ENCODE measurements at places on chromosomes 12 and 14.

DNA sequence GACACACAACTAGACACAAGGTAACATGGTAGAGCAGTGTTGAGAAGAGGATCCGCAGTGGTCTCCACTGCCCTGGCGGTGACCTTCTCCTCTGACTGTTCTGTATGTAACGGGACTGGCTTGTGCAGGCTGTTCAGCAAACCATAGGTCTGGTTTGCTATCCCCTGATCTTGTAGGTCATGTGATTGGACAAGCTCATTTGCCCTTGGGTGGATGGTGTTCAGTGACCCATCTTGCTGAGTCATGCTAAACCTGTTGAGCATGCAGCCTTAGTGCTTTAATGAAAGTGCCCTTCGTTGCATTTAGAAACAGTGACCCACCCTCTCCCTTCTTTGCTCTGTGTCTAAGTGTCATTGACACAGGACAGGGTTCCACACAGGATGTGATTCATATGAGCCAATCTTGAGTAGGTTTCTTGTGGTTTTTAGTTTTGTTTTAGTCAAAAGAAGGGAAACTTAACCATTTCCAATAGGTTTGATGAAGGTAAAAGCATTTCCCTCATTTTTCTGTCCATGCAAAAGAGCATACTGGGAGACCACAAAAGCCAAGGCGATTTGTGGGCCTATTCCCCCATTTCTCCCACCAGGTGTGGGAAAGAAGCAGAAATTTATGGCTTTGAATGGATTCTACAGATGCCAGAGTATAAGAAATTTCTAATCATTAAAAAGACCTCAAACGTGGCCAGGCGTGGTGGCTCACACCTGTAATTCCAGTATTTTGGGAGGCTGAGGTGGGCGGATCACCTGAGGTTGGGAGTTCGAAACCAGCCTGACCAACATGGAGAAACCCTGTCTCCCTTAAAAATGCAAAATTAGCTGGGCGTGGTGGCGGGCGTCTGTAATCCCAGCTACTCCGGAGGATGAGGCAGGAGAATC, 32.6 kb upstream of the HIF1A start:
- DNase-seq = peak; percentile 52

DNA sequence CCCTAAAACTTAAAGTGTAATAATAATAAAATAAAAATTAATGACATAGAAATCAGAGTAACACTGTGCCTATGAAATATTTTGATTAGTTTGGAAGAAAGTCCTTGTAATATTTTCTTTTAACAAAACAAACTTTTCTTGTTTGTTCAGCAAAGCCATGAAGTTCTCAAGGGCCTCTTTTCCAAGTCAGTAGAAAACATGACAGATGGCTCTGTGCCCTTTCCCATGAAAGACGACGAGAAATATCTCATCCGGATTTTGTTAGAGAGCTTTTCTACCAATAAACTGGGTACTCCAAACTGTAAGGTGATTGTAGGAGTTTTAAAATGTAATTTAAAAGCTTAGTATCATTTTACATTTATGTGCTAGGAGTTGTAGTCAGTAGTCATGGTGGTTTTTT, 54.5 kb upstream of the ASPG start:
- DNase-seq = no peak

DNA sequence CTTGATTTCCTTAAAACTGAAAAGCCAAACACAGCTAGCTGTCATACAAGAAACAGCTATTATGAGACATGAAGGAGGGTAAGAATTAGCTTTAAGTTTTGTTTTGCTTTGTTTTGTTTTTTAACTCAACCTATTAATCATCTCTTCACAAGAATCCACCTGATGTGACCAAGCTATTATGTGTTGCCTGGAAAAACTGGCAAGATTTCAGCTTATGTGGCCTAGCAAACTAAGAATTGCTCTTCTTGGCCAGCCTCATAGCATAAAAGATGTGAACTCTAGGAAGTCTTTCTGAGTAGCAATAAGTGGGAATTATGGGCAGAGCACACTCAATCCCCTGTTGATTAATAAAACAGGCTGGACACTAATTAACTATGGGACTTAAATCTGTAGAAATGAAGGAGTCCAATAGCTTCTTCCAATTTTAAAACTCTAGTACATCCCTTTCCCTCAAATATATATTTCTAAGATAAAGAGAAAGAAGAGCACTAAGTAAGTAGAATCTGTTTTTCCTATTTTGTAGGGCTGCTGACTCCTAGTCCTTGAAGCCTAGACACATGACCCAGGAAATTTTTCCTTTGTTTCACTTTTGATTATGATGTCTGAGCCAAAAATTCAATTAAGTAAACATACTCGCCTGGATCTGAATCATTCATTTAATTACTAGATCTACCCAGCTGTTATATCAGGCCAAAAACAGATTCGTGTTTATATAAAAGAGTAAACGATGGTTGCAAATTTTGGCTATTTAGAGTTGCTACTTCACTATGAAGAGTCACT, 75.7 kb downstream of the GTF2A1 start:
- DNase-seq = no peak

- no peak for DNase-seq
These were observed 16.6 kb downstream of the MAP3K12 start for GRCh38 chr12:53482626-53483168.

DNA sequence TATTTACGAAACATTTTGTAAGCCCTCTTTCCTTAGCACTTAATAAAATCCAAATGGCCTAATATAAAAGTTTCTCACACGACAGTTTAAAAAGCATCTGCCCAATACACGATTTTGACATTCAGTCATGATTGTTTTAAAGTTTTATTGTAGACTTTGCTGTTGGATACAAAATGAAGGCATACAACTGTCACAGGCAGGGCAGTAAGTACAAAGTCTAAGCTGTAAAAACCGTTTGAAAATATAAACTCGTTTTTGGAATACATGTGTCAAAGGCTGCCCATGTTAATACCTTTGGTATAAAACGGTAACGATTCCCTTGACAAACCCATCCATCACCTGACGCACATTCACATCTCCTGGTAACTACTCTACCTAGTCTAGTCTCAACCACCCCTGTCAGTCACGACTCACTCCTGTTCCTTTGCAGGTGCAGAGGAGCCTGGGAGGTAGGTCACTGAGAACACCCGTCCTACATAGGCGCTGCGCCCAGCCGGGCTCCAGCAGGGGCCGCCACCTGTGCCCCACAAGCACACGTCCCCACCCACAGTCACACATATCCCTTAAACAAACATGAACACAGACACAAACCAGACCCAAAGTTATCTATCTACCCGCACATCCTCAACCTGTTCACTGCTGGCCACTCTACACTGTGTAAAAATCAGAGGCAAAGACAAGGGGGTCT, 27.1 kb downstream of the KCTD10 start:
- DNase-seq = no peak

- DNase-seq = no peak
These were observed 219.2 kb upstream of the TBX3 start for GRCh38 chr12:114903083-114903691.

GRCh38 chr14:105847400-105847799, 321.0 kb downstream of the TMEM121 start:
- DNase-seq = no peak

GRCh38 chr14:65832431-65833266, 420.1 kb downstream of the FUT8 start:
- DNase-seq = no peak

DNA sequence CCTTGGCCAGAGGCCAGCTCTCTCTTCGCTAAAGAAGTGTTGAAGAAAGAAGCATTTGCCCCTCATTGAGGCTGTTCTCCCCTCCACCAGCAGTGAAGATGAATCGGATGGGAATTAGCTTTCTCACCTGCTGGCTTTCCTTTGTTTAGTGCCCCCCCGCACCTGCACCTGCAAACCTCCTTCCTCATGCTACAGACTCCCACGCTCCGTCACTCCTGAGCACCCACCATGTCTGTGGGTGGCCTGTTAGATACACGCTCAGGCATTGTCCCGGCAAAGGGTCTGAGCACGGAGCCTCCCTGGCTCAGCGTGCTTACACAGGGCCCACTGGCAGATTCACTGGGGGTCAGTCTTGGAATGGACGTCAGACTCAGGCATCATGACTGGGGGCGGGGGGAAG, 121.6 kb downstream of the GLT1D1 start:
- DNase-seq = no peak

GRCh38 chr14:20563971-20564370, 3.1 kb upstream of the RNASE9 start:
- no peak for DNase-seq

DNA sequence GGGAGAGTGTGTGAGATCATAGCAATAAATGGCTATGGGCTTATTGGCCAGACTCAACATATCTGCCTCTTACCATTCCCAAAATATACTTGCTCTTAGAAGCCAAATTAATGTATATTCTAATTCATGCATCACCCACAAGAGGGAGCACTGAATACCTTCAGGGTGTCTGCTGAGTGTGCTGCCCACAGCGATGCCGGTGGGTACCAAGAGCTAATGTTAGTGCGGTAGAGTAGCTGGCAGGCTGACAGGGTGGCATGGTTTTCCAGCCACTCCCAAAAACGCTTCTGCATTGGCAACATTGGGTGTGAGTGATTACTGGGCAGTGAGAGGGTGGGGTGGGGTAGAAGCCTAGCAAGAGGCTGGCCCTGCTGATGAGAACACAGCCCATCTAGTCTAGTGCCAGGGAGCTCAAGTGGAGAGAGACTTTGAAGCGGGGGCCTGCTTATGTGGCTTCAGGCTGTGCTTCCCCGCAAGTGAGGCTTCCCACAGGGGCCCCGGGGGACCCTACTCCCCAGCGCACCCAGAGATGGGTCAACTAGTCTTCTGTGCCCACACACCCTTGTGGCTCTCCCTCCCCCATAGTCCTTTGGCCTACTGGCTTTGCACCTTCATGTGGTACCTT, 9.2 kb upstream of the PLEKHD1 start:
- DNase-seq = no peak

DNA sequence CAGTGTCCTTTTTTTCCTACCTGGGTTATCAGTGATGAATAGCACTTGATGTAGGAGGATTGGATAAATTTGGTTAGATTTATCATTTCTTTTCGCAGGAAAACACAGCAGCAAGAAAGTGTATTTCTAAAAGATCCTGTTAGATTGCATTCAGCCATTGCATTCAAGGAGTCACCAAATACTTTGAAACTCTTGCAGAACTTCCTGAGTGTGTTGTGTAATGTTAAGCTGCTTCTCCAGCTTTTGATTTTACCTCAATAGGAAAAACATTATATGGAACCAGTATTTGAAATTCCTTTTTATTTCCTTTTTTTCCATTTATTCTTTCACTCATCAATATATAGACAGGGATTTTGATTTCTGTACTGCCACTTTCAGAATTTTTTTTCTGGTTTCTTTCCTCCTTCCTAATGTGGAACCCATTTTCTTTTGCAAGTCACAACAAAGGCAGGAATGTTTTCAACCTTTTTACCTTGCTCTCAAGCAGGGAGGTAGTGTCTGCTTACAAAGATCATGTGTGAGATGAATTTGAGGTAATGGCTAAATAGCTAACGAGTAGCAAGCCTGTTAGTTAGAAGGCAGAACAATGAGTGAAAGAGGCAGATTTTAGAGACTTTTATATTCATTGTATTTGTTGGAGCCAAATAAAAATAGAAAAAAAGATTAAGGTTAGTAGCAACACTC, 56.2 kb downstream of the PPHLN1 start:
- DNase-seq = no peak

DNA sequence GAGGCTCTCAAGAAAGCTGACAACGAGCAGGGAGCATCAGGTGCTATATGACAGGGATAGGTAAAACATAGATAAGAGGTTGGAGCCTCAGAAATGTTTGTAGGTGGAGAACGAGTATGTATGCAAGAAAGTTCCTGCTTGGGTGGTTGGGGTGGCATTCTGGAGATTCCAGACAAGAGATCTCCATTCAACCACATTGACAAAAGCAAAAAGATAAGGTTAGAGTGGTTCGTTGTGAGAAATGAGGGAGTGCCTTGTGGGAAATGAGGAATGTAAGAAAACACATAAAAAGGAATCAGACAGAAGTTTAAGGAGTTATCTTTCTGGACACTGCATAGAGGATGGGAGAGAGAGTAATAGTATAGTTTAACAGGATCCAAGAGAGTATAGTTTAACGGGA, 290.3 kb downstream of the DPF3 start:
- DNase-seq = no peak

DNA sequence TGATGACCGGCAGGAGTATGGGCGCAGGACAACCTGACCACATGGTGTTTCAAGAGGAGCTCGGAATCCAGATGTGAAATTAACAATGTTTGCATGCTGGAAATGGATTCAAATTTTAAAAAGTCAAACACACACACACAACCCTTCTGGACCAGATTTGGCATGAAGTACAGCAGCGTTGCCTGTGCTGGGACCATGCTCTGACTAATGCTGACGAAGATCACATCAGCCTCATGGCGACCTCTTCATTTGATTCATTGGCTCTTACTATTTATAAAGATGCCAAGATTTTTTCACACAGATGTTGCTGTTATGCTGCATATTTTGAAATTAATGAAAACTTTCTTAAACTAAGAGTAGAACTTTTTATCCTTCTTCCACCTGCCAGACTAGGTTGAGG, 926.6 kb upstream of the TMEM132C start:
- no peak for DNase-seq

GRCh38 chr12:126719912-126720705, 1546.9 kb upstream of the TMEM132C start:
- DNase-seq = no peak

DNA sequence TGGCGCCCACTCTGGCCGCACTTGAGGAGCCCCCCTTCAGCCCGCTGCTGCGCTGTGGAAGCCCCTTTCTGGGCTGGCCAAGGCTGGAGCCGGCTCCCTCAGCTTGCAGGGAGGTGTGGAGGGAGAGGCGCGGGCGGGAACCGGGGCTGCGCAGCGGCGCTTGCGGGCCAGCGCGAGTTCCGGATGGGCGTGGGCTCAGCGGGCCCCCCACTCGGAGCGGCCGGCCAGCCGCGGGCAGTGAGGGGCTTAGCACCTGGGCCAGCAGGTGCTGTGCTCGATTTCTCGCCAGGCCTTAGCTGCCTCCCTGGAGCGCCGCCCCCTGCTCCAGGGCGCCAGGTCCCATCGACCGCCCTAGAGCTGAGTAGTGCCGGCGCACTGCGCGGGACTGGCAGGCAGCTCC, 8.0 kb upstream of the VWF start:
- no peak for DNase-seq

DNA sequence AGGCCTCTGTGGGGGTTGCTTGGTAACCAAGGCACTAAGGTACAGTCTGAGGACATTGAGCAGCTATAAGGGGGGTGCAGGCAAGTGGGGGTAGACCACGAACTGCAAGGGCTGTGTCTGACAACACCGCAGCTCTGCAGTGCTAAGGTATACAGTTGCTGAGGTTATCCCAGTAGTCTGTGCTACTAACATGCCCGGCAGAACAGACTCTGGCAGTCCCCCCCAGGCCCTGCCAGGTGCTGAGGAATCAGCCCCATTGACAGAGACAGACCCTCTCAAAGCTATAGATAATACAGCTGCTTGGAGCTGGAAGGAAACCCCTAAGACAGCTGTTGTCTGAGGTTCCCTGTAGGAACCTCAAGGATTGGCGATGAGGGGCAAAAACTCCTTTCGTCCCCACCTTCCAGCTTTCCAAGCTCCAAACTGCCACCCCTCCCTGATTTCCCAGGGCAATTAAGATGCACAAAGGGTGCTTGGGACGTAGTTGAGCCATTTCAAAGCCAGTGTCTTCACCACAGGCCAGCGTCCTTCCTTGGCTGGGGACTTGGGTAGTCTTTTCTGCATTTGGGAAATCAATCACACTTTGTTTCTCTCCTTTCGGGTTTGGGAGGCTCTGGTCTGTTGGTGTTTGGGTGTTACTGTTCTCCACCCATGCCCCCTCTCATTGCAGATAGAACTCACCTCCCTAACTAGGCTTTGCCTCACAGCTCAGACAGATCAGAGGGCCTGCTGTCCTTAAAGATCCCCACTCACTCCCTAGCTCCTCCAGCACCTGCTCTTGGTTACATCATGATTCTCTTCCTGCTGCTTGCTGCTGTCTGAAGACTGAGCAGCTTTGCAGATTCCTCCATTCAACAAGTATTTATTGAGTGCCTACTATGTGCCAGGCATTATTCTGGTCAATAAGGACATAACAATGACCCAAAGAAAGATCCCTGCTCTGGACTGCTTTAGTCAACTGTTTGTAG, 2.0 kb upstream of the MYH7 start:
- DNase-seq = no peak
